ENCODE measurements at places on chromosomes 1 and 21. TPM values are rescaled to one million over a fixed set of nuclear protein-coding genes. Genes with fewer than 3 reads are reported as not detected.

Gene HES2
- total RNA-seq: not detected

Gene CFAP57
- total RNA-seq: 0.12 TPM

Gene ISG20L2
- total RNA-seq: 13.6 TPM

Gene FAAP20
- total RNA-seq: 18.5 TPM

Gene SYT14
- 0.04 TPM for total RNA-seq

Gene CD101
- 1.3 TPM for total RNA-seq

Gene RYR2
- total RNA-seq: 756 TPM

GRCh38 chr1:28096210-28097099 lies 8.0 kb upstream of the EYA3 start:
- DNase-seq: no peak

GRCh38 chr1:1091344-1092148 lies 17.4 kb upstream of the RNF223 start:
- no peak for DNase-seq

- no peak for DNase-seq
Observed at GRCh38 chr1:92736395-92736794, 48.5 kb downstream of the EVI5 start.

DNA sequence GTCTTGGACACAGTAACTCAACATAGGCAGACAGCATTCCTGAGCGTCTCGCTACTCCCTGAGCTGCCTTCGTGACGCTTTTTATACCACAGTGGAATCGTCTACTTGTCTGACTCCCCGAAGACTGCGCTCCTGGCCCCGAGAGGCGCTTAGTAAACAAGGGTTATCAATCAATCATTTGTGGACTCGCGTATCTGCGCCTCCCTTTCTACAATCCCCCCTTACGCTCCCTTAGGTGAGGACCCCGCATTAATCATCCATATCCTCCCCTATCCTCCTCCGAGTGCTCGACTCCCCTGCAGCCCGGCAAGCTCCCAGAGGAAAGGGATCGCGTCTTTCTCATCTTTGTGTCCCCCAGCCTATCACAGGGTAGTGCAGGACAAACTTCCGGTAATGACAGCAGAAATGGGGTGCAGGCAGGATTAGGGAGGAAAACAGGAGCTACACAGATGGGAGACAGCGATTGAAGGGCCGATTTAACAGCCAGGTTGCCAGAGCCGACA lies 522 bp downstream of the TMEM59 start:
- DNase-seq: no peak

DNA sequence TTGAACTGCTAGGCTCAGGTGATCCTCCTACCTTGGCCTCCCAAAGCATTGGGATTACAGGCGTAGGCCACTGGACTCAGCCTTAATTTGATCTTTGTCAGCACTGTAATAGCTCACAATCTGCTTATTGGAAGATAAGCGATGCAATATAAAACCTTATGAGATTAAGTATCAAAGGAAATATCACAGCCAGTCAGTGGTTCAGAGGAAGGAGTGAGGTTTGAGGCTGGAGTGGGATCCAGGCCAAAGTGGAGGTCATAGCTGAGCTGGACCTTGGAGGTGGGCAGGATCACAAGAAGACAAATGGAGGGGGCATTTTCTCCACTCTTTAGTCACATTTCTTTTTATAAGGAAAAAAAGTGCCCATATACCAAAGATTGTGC lies 228.5 kb downstream of the RHOU start:
- DNase-seq: no peak

GRCh38 chr1:93061895-93062792 lies 16.9 kb upstream of the MTF2 start:
- no peak for DNase-seq

- no peak for DNase-seq
Observed at GRCh38 chr1:234605983-234606783, 3.8 kb downstream of the IRF2BP2 start.

- DNase-seq: no peak
Observed at GRCh38 chr1:91487469-91487868, 13.2 kb upstream of the CDC7 start.

GRCh38 chr21:45254460-45254930 lies 33.2 kb downstream of the POFUT2 start:
- no peak for DNase-seq

GRCh38 chr1:12565094-12565965 lies 52.7 kb downstream of the DHRS3 start:
- DNase-seq: no peak
